ENCODE measurements at places on chromosomes 3 and 15.

DNA sequence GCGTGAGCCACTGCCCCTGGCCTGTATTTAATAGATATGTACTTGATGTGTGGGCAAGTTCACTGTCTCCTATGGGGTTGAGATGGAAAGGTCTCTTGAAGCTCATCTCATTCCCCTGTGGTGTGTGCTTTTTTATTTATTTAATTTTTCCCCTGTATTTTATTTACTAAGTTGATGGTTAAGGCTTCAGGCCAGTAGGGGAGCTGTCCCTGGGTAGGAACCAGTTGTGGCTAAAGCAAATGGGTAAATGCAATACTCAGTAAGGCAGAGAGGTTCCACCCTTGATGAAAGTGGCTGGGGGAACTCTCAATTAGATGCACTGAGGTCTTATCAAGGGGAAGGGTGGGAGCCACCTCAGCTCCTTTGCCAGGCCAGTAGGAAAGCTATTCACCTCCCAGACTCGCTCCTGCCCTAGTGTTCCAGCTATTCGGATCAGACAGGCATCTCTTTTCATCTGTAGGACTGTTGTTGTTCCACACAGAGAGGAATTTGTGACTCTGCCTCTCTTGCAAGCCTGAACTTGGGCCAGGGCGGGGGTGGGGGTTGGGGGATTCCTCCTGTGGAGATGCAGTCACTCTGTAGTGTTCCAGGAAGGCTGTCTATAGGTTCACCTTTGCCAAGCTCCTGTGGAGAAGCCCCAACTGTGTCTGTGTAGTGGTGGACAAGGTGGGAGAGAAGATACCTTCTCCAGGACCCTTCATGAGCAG lies 26.1 kb downstream of the PCCB start:
- no peak for DNase-seq

GRCh38 chr3:186783731-186784515 lies 546 bp downstream of the EIF4A2 start:
- DNase-seq, result peak; percentile 38

DNA sequence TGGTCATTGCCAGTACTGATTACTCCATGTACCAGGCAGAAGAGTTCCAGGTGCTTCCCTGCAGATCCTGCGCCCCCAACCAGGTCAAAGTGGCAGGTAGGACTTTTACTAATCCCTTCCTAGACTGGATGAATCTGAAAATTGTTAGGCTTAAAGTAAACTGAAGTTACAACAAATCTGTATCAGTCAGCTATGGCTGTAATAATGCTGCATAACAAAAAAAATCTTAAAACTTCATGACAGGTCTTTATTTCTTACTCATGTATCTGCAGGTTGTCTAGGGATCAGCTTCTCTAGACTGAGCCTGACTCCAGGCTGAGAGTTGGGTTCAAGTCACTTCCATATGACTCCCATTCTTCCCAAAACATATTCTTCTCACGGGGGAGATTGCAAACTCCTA lies 93.7 kb downstream of the MESD start:
- DNase-seq, result no peak

DNA sequence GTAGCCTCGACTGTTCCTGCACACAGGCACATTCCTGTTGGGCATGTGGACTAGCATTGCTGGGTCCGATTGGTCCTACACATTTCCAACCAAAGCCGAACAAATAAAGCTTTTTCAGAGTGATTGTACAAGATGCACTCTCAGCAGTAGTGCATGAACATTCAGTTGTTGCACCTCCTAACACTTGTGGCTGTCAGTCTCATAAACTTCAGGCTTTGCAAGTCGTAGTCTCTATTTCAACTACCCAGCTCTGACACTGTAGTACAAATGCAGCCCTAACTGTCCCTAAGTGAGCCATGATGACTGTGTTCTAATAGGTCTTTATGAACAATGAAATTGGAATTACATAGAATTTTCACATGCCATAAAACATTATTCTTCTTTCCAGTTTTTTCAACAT lies 281.7 kb upstream of the ATP10A start:
- DNase-seq, result no peak

- DNase-seq, result no peak
These were observed 142.8 kb upstream of the PLSCR5 start for GRCh38 chr3:146747928-146748327.

DNA sequence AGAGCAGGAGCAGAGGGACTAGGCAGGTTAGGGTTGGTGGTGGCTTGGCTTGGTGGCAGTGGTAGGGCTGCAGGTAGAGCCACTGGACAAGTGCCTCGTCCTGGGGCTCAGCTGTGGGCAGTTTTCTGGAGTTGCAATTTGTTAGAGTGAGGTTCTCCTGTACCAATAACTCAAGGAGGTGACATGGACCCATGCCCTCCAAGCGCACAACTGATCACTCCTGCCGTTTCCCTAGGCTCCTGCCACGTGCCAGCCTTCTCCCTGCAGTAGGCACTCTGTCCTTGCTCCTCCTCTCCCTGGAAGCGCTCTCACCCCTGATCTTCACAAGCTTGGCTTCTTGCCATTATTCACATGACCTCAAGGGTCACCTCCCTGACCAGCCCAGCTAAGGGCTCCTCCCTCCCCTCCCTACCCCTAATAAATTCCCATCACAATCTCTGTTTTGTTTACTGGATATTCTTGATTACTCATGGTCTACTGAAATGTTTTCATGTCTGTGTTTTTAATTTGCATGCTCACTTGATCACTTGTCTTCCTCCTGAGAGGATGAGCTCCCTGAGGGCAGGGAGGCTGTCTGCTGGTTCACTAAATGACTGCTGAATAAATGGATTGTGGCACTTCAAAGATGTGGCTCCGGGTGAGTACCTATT lies 3.3 kb downstream of the WNT7A start:
- no peak for DNase-seq

GRCh38 chr3:15384510-15385237 lies 42.7 kb downstream of the METTL6 start:
- DNase-seq, result no peak

DNA sequence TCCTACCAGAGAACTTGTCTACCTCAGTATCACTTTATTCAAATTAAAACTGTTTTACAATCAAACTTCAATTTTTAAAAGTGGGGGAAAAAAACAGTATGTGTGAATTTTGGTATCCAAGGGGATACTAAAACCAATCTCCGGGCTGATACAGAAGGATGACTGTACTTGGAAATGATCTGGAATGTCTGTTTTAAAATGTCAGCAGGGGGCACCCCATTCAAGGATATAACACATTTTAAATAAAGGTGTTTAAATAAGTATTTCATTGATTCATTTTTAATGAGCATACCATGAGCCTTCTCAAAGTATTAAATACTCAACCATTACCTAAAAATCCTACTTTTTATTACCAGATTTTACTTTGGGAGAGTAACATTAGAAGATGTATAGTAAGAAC lies 67.9 kb downstream of the ULK4 start:
- DNase-seq, result no peak

GRCh38 chr3:158100681-158101080 lies 5.5 kb downstream of the SHOX2 start:
- no peak for DNase-seq

DNA sequence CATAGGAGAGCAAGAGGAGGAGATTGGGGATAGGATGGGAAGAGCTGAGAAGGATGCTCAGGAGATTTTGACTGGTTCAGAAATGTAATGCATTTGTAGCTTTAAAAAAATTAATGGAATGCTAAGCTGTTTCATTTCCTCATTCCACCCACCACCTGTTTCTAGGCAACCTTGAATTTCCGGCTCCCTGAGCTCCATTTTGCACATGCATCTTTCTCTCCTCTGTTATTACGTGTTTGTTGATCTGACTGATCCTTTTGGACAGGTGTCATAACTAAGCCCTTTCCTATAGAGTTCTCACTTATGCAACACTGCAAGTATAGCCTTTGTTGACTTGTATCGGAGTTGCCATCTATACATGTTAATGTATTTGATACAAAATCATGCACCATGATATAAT lies 4.3 kb downstream of the TMPRSS7 start:
- DNase-seq, result no peak

GRCh38 chr15:44265757-44266156 lies 22.8 kb upstream of the GOLM2 start:
- DNase-seq, result no peak

GRCh38 chr3:9730657-9731205 lies 804 bp upstream of the BRPF1 start:
- no peak for DNase-seq

GRCh38 chr15:80637747-80638146 lies 57.4 kb upstream of the ABHD17C start:
- no peak for DNase-seq

DNA sequence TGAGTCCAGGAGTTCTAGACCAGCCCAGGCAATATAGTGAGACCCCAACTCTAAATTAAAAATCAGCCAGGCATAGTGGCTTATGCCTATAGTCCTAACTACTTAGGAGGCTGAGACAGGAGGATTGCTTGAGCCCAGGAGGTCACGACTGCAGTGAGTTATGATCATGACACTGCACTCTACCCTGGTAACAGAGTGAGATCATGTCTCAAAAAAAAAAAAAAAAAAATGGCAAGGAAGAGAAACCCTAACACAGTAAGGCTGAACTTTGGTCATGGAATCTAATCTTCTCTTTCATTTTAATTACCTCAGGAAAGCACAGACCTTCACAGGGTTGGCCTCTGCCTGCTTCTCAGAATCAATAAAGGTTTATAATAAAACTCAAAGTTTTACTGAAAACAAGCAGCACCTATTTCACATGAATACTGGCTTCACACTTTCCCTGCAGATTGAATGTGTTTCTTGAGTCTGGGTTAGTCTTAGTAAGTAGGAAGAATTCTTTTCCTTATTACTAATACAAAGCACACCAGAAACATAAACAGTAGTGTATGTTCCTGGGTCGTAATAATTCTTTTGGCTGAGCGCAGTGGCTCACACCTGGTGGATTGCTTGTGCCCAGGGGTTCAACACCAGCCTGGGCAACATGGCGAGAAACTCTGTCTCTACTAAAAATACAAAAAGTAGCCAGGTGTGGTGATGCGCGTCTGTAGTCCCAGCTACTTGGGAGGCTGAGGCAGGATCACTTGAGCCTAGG lies 11.6 kb upstream of the NR2C2 start:
- no peak for DNase-seq

GRCh38 chr15:50190166-50190570 lies 8.2 kb downstream of the SLC27A2 start:
- DNase-seq, result no peak

GRCh38 chr3:182384221-182384620 lies 409.1 kb upstream of the ATP11B start:
- DNase-seq, result no peak

GRCh38 chr3:14792691-14793121 lies 26.1 kb upstream of the FGD5 start:
- DNase-seq, result no peak

GRCh38 chr3:9903238-9903624 lies 583 bp downstream of the IL17RE start:
- DNase-seq, result no peak

GRCh38 chr3:85258819-85259218 lies 300.0 kb downstream of the CADM2 start:
- DNase-seq, result no peak

GRCh38 chr15:85164841-85165466 lies 183.3 kb downstream of the PDE8A start:
- DNase-seq, result no peak

GRCh38 chr3:70189884-70190473 lies 122.5 kb downstream of the MDFIC2 start:
- DNase-seq, result no peak

DNA sequence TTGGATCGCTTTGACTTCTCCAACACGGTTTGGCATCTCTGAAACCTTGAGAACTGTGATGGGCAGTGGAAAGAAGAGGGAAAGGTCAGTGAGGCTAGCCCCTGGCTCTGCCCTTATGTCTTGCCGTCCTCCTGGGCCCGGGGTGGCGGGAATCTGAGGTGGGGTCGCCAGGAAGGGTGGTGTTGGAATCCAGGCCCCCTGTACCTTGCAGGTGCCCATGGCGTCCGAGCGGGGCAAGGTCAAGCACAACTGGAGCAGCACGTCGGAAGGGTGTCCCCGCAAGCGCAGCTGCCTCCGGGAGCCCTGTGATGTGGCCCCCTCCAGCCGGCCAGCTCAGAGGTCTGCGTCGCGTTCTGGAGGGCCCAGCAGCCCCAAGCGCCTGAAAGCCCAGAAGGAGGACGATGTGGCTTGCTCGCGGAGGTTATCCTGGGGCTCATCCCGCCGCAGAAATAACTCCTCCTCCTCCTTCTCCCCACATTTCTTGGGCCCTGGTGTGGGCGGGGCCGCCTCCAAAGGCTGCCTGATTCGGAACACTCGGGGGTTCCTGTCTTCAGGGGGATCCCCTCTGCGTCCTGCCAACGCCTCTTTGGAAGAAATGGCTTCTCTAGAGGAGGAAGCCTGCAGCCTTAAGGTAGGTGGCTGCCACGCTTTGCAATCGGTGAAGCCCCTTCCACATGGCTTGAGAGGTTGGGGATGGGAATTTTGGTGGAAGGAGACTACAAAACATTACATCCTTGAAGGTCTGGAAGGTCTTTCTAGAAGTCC lies 907 bp downstream of the TATDN2 start:
- no peak for DNase-seq

- DNase-seq, result no peak
These were observed 25.3 kb downstream of the TRA2B start for GRCh38 chr3:185912512-185912911.

DNA sequence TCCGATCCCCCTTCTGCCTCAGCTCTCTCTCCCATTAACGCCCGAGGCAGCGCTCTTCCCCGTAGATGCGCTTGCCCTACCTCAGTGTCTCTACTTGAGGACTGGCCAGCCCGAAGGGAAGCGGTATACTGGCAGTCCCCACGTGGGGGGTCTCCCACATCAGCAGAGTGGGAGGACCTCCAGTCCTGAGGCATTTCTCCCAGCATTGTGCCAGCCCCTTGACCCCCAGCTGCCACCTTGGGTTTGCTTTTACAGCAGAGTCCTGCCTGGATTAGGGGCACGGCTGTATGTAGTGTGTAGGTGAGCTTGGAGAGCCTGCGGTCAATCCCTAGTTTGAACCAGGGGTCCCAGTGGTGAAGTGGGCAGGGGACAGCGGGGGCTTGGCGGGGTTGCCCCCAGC lies 767 bp downstream of the SEMA3F start:
- no peak for DNase-seq

DNA sequence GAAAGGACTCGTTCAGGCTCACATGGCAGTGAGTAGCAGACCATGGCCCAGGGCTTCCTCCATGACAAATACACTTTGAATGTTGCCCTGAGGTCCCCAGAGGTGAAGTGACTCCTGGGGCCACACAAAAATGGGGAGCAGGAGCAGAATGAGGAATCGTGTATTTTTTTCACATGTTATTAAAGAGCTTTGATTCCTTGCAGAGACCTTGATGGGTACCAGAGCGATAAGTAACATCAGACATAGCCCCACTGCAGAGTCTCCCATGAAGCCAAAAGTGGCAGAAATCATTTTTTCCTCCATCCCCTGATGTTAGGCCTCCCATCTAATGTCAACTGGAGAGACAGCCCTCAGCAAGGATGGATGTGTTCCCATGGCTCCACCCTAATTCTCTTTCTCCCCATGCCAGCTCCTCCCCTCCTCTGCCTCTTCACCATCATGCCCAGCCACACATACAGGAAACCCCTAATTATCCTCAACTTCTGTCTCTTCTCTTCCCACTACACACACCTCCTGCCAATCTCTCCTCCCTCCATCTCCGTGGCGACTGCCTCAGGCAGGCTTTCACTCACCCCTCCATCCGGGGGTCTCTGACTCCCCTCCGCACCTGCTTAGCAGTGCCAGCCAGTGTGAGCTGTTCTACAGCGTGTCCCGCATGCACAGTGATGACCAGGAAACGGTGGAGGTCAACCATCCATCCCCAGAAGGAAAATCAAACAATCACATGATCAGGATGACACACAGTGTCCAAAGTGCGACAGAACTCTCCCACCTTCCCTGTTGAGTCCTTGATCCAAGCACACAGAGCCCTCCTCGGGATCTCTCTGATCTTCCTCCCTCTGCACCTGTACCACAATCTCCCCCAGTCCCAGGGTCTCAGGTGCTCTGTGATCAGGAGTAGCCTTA lies 7.1 kb upstream of the SSUH2 start:
- DNase-seq, result no peak

GRCh38 chr3:192275741-192276355 lies 451.5 kb downstream of the FGF12 start:
- DNase-seq, result no peak

All from activated naive CD8-positive, alpha-beta T cell treated with anti-CD3 and anti-CD28 coated beads, Interleukin-2, amount 50 U/mL, for 16 hours (primary cell).